Epithelial cell of esophagus (primary cell): ENCODE measurements at places on chromosomes 1 and 21.

DNA sequence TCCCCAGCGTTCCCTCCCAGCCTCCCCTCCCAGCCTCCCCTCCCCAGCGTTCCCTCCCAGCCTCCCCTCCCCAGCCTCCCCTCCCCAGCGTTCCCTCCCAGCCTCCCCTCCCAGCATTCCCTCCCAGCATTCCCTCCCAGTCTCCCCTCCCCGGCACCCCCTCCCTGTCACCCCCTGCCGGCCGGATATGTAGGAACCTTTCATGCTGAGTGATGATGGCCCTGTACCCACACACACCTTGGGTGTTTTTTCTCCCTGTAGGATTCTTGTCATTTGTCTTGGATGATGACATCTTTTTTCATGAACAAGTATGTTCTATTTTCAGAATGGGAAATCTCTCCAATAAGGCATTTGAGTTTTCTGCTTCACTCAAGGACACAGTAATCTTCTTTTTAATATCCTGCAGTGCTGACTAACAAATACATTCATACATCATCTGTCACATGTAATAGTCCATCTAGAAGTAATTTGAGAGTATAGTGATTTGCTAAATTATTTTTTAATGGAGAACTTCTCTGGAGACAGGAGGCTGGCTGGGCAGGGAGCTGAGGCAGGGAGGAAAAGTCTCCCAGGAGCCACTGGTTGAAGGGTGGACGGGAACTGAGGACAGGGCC lies 19.5 kb downstream of the FTCD start:
- no peak for DNase-seq

DNA sequence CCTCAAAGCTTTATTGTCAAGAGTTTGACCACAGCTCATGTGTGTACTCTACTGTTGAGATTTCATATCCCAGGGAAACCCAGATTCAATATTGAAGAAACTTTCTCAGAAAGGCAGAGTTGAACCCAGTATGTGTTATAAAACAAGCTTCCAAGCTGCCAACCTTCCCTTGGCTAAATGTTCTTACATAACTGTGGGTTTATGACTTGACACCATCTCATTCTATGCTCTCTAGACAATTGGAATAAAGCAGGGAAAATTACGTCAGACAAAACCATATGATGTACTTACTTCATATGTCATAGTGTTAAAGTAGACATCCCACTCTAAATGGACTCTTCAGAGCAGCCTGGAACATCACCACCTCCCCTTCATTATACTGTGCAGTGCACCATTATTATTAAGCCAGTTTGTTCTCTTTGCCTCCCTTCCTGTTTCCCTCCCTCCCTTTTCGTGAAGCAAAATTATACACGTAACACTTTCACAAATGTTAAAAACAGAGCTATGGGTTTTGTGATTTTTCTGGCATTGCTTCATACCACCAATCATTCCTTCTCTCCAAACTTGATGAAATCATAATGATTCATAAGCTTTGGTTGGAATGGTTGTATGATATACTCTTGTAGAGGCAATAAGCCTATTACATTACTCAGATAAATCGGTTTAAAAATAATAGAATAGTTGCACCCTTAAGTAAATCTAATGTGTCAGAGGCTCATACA lies 507.2 kb downstream of the LTN1 start:
- peak; percentile 51 for DNase-seq

- DNase-seq, result no peak
Observed at GRCh38 chr1:234460652-234461051, 18.3 kb downstream of the TARBP1 start.

DNA sequence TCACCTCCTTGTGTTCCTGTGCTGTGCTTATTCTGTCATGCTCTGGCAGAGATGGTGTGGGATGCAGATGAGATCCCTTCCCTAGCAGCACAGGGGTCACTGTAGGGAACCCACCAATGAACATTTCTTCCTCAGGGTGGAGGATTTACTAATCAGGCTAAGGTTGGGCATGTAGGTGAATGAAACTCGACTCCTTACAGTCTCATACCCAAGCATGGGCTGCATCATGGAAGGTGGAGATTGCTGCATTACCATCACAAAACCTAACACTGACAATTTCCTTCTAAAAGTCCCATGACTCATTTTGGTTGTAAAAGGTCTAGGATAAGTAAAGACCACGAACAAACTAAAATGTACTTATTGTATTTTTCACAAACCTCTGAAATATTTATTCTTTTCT lies 399.9 kb downstream of the DSCAM start:
- no peak for DNase-seq

DNA sequence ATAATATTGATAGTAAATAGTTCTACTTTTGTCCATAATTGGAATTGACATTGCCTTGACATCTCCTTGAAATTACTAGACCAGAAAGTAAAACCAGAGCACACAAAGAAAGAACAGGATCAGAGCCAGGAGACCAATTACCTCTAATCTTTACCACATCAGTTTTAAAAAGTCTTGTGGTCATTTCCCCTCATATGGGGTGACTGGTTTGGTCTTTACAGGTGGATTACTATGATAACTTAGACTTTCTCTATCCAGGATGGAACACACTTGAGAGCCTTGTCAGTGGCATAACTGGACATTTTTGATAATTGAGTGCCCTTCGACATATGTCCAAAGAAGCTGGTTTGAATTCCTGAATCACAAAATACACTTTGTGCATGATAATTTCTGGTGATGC lies 1148.1 kb upstream of the NCAM2 start:
- no peak for DNase-seq

GRCh38 chr1:14788080-14788479 lies 189.6 kb downstream of the KAZN start:
- no peak for DNase-seq

GRCh38 chr1:22639286-22639685 lies 2.9 kb downstream of the C1QA start:
- DNase-seq, result peak; percentile 14

GRCh38 chr1:82567348-82567747 lies 766.6 kb downstream of the ADGRL2 start:
- DNase-seq, result no peak

- peak; percentile 27 for DNase-seq
Observed at GRCh38 chr1:3515774-3516480, 61.5 kb downstream of the ARHGEF16 start.
